Spinal cord (tissue), 10 donors: ENCODE measurements at places on chromosomes 2 and 18.
A peak's percentile ranks its signal among the peaks of the same experiment; 100 is the strongest.

GRCh38 chr2:219285894-219286425 lies 6.8 kb downstream of the DNAJB2 start:
- H3K27ac ChIP-seq = peak overlapping the region; percentile 76
- peaks cover 68% of the 10 kb centered on the region for H3K4me1 ChIP-seq
- H3K36me3 ChIP-seq = peaks cover 75% of the 10 kb centered on the region
- H3K4me3 ChIP-seq = no peak overlapping the region

DNA sequence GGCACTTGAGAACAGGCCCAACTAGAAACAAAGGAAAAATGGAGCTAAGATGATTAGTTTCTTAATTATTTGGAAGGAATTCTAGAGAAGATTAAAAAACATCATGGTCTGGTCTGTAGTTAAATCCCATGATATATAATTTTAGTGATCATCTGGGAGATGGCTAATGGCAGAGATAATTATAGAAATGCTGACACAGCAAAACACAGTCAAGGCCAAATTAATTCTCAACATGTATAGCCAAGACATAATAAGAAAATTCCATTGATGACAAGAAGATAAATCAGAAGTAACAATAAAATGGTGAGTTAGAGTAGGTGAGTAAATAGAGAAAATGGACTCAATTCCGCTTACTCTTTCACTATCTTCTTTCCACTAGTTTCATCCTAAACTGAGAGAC lies 59.2 kb upstream of the ITGA4 start:
- no peaks in the 10 kb centered on the region for H3K36me3 ChIP-seq
- H3K4me1 ChIP-seq = no peaks in the 10 kb centered on the region
- H3K4me3 ChIP-seq = no peak overlapping the region
- DNase-seq = no peak
- H3K27ac ChIP-seq = no peak overlapping the region

DNA sequence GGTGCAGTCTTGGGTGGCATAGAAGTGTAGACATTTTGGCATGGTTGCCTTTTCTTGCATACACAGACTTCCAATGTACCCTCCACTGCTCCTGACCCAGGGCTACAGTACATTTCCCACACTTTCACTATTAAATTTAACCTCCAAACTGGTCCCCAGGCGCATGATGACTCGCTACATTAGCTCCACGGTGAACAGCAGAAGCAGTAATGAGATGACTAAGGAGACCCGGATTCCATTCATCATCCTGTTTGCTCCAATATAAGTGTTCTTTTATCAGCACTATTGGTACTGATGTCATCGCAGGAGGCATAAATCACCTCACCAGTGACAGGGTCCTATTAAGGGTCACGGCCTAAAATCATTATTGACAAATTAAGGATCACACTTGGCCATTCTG lies 316.5 kb downstream of the EN1 start:
- no peak overlapping the region for H3K4me3 ChIP-seq
- DNase-seq = no peak
- H3K4me1 ChIP-seq = no peaks in the 10 kb centered on the region
- no peaks in the 10 kb centered on the region for H3K36me3 ChIP-seq
- H3K27me3 ChIP-seq = peaks cover 9% of the 10 kb centered on the region
- no peak overlapping the region for H3K27ac ChIP-seq

- H3K4me3 ChIP-seq = no peak overlapping the region
- no peak overlapping the region for H3K27ac ChIP-seq
- H3K36me3 ChIP-seq = no peaks in the 10 kb centered on the region
- no peaks in the 10 kb centered on the region for H3K27me3 ChIP-seq
These were observed 255.1 kb upstream of the THUMPD2 start for GRCh38 chr2:40034198-40034597.

GRCh38 chr2:239596253-239596652 lies 195.4 kb upstream of the HDAC4 start:
- no peaks in the 10 kb centered on the region for H3K36me3 ChIP-seq
- H3K27me3 ChIP-seq = no peaks in the 10 kb centered on the region
- peak; percentile 97 for DNase-seq
- H3K4me1 ChIP-seq = peaks cover 49% of the 10 kb centered on the region

DNA sequence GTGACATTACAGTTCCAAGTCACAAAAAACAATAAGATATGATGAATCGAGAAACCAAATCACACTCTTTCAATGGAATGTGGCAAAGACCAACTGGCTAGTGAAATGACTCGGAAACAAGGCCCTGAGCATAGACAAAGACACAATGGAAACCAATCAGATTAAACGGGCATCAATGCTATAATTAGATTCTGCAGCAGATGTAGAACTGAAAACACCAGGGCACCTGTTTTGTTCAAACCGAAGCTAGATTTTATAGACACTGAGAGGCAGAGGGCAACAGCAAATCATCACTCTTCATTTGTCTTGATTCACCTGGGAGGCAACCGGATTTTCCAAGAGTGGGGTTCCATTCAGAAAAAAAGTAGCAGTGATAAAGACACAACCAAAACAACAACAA lies 92.8 kb upstream of the BARD1 start:
- H3K27me3 ChIP-seq = no peaks in the 10 kb centered on the region
- H3K4me1 ChIP-seq = no peaks in the 10 kb centered on the region
- H3K36me3 ChIP-seq = no peaks in the 10 kb centered on the region
- no peak overlapping the region for H3K4me3 ChIP-seq
- H3K27ac ChIP-seq = no peak overlapping the region
- DNase-seq = no peak

DNA sequence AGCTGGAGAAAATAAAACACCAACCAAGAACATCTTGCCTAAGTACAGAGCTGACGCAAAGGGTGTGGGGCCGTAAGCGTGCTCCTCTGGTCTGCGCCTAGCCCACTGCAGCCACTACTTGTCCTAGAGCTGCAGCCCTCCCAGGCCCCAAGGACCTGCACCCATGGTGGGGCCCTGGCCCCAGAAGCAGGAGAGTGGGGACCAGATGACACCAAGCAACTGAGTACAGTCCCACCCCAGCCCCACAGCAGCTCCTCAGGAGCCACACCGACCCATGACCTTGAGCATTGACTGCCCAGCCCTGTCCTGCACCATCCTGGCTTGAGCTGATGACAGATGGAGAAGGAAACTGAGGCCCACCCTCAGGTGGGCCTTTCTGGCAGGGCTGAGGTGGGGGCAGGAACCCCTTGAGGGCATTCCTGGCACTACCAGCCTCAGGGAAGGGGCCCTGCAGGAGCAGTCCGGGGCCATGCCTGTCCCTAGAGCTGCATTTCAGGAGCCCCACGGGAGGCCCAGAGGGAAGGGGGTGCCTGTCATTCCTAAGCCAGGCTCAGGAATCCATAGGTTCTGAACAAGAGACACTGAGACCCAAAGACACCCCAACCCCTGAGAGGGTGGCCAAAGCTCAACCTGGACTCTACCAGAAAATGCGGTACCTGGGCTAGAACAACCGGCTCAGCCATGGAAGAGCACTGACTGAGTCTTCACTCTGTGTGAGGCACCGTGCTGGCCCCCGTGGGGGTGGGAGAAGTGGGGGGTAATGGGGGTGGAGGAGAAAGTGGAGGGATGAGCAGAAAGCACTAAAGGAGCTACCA lies 4.9 kb downstream of the KIF1A start:
- H3K4me1 ChIP-seq = peaks cover 26% of the 10 kb centered on the region
- no peak overlapping the region for H3K27ac ChIP-seq
- peaks cover 70% of the 10 kb centered on the region for H3K36me3 ChIP-seq
- no peaks in the 10 kb centered on the region for H3K27me3 ChIP-seq
- no peak for DNase-seq

- no peak for DNase-seq
- no peak overlapping the region for H3K4me3 ChIP-seq
- H3K27ac ChIP-seq = no peak overlapping the region
- H3K36me3 ChIP-seq = peaks cover 11% of the 10 kb centered on the region
- no peaks in the 10 kb centered on the region for H3K27me3 ChIP-seq
These were observed 85.3 kb downstream of the FEZ2 start for GRCh38 chr2:36512705-36513104.

- H3K36me3 ChIP-seq = no peaks in the 10 kb centered on the region
These were observed 498.1 kb downstream of the SLC4A3 start for GRCh38 chr2:220125551-220125950.
